Inflammatory macrophage (primary cell): ENCODE measurements at places on chromosomes 1 and 21.
A peak's percentile ranks its signal among the peaks of the same experiment; 100 is the strongest.

GRCh38 chr1:111129376-111129775, 10.5 kb downstream of the DRAM2 start:
- DNase-seq, result peak; percentile 65

GRCh38 chr1:108893141-108893530, 16.4 kb downstream of the GPSM2 start:
- peak; percentile 41 for DNase-seq

DNA sequence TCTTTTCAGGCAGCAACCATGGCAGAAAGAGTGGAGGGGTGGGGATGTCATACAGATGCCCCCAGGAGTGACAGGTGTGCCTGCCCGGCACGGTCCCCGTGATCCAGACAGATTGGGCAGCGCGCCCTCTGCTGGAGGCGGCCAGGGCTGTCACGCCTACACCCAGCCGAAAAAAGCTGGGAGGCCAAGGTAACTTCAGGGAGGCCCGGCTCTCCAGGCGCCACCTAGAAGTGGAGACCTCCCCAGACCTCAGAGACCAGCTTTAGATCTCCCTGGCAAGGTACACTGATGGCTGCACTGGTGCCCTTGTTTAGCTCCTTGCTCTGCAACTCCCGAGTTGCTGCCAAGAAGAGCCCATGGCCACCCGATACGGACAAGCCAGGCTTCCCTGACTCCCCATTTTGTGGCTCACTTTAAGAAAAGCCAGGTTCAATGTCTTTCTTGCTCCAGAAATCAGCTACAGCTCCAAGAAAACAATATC, 6.6 kb downstream of the GOLT1A start:
- peak; percentile 23 for DNase-seq

DNA sequence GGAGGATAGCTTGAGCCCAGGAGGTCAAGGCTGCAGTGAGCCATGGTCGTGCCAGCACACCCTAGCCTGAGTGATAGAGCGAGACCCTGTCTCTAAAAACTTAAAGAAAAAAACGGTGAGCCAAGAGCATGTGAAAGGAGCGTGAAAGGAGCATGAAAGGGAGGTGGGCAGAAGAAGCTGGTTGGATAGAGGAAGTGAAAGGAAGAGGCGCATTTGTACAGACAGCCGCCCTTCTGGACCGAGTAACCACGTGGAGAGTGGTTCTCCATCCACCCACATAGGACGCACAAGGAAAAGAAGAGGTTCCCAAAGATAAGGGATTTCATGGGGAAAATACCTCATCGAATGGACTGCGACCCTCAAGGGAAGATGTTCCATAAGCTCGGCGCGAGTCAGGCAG, 60.4 kb upstream of the IFNAR2 start:
- DNase-seq, result peak; percentile 45

GRCh38 chr1:53547231-53547790, 88.1 kb downstream of the DMRTB1 start:
- no peak for DNase-seq

DNA sequence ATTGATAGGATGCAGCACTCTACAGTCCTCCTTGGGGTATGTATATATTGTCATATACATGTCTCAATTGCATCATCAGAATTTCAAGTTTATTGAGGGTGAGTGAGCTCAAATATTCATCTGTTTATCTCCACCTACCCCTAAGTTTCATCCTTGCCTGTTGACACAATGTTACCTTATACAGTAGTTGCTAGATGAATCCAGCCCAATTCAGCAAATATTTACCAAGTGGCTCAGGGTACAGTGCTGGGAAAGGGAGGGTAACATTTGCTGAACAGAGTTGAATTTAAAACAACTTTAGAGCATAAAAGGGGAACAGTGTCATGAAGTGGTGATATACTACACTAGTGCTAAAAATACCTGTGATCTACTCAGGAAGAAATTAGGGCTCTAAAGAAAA, 14.4 kb downstream of the ELAVL4 start:
- DNase-seq, result no peak

DNA sequence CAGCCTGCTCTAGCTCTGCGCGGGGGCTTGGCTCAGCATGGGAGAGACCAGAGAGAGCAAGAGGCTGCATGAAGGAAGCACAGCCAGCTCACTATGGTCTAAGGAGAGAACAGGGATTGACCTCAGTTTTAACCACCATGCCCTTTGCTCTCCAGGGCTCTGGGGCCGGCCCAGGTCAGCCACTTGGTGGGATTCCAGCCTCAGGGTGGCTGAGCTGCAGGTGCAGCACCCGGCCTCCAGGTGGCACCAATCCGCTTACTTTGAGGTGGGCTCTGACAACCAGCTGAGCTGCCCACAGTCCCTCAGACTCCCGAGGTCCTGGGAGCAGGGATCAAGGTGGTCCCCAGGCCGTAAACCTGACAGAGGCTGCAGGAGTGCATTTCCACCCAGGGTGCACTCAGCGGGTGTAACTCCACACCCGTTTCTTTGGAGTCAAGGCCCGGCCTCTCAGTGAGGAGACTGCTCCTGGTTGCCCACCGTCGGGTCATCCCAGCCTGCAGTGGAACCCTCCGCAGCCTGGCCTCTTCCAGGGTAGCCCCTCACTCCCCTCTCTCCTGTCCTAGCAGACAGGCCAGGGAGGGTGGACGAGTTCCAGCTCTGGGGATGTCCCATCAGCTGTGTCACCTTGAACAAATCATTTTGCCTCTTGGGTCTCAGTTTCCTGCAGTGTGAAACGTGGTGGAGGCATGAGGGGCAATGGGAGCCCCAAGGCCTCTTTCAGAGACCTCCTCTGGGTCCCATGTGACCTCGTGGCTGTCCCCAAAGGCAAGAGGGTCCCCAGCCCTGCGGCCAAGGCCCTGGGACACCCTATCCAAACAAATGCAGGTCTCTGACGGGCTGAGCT, 607 bp upstream of the LGR6 start:
- DNase-seq, result peak; percentile 54

DNA sequence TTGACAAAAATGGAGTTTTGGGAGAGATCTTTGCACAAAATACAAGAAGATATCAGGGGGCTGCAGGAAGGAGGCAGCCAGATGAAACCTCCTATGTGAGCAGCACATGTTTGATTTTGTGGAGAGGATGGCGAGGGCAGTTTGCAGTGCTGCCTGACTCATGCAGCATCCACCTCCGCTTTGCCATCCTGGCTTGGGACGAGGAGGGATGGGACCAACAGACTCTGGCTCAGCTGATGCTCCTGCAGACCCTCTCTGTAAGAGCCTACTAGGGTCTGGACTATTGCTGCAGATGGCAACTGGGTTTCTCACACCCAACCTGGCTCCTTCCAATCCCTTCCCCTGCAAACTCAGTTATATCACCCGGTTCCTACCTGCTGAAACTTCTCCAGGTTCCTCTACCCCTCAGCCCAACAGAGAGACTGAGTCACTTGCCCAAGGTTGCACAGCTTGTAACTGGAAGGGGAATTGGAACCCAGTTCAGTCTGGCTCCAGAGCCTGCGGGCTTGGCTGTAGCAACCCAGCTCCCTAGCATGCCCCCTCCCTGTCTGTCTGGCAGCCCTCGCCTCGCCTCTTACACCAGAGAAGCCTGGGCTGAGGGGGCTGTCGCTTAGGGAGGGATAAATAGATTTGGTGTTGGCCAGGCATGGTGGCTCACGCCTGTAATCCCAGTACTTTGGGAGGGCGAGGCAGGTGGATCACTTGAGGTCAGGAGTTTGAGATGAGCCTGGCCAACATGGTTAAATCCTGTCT, 205.8 kb downstream of the PTPRU start:
- DNase-seq, result no peak

DNA sequence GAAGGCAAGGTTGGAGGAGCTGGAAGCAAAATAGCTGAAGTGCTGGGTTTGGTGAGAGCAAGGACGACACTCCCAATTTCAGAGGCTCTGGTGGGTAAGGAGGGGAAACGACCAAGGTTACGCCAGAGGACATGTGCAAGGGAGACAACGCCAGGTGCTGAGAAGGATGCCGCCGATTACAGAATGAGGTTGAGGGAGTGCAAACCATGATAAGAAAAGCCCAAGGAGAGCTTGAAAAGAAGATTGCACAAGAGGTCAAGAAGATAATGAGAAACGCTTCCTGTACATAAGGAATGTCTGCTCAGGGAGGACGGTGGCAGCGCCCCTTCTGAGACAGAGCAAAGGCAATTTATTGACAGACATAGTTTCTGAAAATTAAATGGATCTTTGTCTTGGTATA, 382.0 kb upstream of the PROX1 start:
- no peak for DNase-seq

GRCh38 chr1:180933141-180933540, 20.4 kb downstream of the KIAA1614 start:
- no peak for DNase-seq

- DNase-seq, result no peak
Measured at GRCh38 chr1:54114001-54114400, 38.8 kb downstream of the CDCP2 start.
